ENCODE measurements at places on chromosomes 16 and 17.

GRCh38 chr17:2253362-2253761 lies 50.2 kb downstream of the SMG6 start:
- DNase-seq: no peak

DNA sequence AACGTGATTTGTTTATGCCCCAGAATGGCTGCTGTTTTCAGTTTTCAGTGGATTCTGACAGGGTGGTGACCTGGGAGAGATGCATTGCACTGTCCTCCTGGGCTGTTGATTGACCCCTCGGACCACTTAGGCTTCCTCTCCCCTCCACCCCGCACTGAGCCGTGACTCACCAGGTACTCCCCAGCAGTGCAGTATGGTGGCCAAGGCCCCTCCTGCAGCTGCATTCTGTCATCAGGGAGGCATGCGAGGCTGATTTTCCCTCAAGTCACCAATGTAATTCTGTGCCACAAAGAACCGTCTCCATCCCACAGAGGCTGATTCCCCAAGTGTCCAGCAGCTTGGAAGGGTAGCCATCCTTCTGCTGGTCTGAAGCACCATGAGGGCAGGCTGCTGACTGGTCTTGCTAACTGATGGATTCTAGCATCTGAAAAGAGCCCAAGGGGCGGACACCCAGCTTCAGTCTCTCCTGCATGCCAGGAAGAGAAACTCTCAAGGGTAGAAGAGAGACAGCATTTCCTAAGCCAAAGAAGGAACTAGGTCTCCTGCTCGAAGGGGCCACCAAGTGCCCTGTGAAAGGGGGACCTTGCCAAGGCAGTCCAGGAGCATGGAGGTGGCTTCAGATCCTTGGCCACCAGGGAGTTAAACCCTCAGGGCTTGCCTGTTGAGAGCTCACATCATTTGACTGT lies 148.1 kb downstream of the SOCS1 start:
- DNase-seq: peak; percentile 77

DNA sequence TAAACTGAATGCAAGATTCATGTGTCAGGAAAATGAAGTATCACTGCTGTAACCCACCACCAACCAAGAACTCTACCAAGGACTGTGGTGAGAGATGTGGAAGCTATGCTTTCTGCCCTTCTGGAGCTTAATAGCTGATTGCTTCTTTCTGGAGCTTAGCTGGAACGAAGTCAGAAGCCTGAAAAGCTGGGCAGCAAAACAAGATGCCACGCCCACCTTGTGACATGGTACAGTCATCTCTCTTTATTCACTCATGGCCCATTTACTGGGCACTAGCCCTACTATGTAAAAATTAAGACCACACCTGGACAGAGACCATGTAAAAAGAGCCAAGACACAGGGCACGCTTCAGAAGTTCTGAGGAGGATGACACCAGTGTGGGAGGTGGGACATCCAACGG lies 48.1 kb downstream of the TEX2 start:
- DNase-seq: no peak

DNA sequence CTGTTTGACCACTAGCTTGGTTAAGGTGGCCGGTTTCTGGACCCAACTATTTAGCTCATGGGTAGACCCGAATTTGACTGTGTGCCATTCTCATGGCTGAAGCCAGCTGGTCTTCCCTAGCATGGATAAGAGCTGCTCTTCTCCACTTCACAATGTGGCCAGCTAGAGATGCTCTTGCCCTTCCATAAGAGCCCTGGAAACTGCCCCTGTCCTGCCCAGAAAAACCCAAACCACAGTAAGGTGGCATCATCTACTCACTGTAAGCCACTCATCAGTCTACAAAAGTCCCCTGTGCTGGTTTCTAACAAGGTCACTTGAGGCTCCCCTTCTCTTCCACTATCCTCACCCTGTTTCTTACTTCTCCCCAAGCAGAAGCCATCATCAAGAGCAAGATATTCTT lies 165.1 kb downstream of the HS3ST2 start:
- DNase-seq: no peak

- DNase-seq: no peak
These were observed 26.9 kb downstream of the RND2 start for GRCh38 chr17:43051969-43052368.

DNA sequence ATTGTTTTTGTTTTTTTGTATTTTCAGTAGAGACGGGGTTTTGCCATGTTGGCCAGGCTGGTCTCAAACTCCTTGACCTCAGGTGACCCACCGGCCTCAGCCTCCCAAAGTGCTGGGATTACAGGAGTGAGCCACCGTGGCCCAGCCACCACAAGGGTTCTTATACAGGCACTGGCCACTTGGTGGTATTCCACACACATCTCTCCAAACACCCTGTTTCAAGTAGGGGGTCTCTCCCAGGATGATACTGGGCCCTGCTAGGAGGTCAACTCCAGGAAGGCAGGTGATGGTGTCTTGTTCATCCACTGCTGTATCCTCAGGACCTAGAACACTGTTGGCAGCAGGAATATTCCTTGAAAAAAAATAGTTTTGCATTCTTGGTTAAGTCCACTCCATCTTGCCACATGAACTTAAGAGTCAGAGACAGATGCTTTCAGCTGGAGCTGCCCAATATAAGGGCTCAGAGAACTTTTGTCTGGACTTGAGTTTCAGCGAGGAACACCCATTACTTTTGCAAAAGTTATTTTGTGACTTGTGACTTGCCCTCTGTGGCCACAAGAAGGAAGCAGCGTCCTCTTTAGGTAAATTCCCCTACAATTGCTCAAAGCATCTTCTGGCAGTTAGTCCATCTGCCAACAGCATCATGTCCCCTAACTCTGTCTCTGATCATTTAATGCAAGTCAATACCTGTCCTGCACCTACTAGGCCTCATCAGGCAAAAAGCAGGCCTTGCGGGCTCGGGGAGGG lies 7.4 kb upstream of the EEF2K start:
- peak; percentile 20 for DNase-seq

DNA sequence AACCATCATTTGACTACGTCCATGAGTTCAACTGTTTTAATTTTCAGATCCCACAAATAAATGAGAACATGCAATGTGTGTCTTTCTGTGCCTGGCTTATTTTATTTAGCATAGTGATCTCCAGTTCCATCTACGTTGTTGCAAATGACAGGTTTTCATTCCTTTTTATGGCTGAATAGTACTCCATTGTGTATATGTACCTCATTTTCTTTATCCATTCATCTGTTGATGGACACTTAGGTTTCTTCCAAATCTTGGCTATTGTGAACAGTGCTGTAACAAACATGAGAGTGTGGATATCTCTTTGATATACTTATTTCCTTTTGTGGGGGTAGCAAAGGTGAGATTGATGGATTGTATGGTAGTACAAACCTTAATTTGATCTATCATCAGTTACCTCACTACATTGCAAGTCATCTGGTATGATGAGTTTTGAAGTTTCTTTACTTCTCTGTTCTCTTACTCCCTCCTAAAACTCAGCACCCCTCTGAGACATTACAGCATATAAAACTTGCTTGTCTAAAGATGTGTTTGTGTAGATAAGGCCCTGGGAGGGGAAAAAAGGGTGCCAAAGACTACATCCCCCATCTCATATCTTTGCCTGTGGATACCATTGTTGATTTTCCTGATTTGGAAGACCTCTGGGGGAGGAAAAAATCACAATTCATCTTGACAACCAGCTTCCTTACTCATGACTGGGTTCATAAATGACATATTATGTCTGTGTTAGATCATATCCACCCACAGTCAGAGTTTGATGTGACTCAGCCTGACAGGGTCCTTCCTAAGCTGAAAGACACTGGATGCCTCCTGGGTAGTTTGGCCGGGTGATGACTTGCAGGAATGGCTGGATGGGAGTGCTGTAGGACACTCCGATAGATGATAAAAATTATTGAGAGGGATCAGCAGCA lies 47.6 kb downstream of the ABCA9 start:
- DNase-seq: peak; percentile 71

- DNase-seq: no peak
These were observed 39.0 kb downstream of the SLC6A4 start for GRCh38 chr17:30196504-30196903.

GRCh38 chr16:78574571-78574970 lies 475.1 kb downstream of the WWOX start:
- no peak for DNase-seq

DNA sequence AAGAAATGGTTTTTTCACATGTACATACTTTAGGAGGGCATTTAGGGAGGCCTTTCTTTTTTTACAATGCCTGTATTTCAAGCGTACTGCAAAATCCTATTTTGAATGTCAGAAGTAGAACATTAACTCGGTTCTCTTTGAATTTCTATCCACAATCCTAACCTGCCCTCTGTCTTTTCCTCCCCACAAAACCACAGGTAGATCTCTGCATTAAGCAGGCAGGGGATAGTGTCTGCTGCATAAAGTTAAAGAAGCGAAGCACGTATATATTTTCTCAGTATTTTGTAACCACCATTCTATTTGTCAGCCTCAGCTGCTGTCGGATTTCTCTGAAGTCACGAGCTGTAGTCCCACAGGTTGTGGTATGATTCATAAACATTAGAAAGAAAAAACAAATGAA lies 137.5 kb downstream of the SHISA6 start:
- DNase-seq: no peak

- DNase-seq: no peak
These were observed 366.5 kb downstream of the SEC14L1 start for GRCh38 chr17:77507111-77507885.

DNA sequence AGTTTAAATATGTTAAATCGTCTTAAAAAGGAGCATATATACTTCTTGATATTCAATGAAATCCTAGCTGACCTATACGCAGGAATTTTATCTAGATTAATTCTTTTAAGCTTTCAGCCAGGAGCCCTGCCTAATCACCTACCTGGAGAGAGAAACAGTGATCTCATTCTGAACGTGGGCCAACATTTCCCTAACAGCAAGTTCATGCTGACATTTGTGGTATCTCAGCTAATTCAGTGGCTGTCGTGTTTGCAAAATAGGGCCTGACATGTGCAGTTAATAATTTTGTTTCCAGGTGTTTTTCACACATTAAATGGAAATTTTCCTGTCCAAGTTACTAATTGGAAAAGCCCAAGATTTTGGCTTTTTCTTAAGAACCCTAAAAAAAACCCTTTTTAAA lies 17.4 kb downstream of the KRT24 start:
- no peak for DNase-seq

- peak; percentile 52 for DNase-seq
These were observed 527 bp downstream of the SIAH1 start for GRCh38 chr16:48384520-48385252.

GRCh38 chr17:31349454-31349853 lies 28.0 kb upstream of the EVI2A start:
- DNase-seq: no peak

DNA sequence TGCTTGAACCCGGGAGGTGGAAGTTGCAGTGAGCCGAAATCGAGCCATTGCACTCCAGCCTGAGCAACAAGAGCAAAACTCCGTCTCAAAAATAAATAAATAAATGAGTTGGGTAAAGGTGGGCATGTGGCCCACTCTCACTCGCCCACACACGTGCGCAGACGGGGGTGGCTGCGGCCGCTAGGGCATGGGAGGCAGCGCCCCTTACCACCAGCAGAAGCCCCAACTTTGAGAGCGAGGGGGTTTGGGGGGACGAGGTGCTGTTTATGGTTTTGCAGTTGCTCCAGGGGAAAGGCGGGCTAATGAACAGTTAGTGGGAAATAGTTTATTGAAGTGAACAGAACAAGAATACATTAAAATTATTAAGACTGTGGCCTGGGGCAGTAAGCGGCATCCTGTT lies 14.9 kb upstream of the RBFOX3 start:
- DNase-seq: no peak

GRCh38 chr17:71107136-71107535 lies 937.8 kb downstream of the KCNJ2 start:
- DNase-seq: peak; percentile 33

GRCh38 chr16:935684-936083 lies 35.1 kb downstream of the LMF1 start:
- DNase-seq: no peak

DNA sequence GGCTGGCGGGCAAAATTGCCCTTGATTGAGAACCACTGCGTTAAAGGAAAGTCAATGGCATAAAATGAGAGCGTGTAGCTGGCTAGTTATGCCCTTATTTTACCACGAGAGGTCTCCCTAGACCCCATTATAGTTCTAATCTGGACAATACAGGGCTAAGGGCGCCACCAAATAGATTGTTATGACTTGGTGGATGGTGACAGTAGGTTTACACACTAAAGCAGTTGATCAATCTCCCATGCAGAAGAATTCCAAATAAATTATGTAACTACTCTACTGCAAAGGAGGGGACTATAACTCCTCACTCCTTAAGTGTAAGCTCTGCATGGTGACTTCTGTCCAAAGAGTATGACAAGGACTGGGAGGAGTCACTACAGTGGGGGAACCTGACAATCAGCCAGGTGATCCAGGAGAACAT lies 20.4 kb upstream of the YPEL2 start:
- DNase-seq: peak; percentile 61

DNA sequence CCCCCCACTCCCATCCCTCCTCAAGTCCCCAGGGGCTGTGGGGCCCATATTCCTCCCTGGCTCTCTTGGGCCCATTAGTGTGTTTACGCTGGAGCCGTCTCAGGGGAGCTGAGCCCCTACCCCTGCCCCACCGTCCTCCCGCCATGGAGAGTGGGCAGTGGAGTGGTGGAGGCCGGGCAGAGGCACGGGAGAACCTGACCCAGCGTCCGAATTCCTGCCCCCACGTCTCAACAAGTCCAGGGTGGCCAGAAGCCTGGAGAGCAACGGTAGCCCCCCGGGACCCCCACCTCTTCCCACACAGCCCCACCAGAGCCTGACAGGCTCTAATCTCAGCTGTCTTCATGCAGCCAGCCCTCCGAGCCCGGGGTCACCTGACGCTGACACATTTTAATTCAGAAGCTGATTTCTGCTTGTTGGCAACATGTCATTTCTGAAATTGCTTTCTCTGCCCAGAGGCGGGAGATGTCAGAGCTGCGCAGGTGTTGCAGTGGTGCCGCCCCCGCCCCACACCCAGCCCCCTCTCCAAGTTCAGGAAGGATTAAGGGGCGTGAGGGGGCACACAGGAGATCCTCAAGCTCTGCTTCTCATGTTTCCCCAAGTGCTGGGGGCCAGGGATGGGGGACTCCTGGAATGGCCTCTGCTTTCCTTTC lies 32.6 kb downstream of the WNT9B start:
- no peak for DNase-seq

GRCh38 chr16:4507588-4508345 lies 30.8 kb downstream of the CDIP1 start:
- no peak for DNase-seq

GRCh38 chr16:4682616-4683254 lies 10.6 kb upstream of the NUDT16L1 start:
- peak; percentile 31 for DNase-seq

GRCh38 chr16:1147027-1147426 lies 5.9 kb upstream of the CACNA1H start:
- DNase-seq: no peak
